Hippocampal formation (tissue), 2 donors: ENCODE measurements at places on chromosomes 2 and 18.

GRCh38 chr2:44167311-44167907 lies 1.3 kb upstream of the PPM1B start:
- no peak for DNase-seq

DNA sequence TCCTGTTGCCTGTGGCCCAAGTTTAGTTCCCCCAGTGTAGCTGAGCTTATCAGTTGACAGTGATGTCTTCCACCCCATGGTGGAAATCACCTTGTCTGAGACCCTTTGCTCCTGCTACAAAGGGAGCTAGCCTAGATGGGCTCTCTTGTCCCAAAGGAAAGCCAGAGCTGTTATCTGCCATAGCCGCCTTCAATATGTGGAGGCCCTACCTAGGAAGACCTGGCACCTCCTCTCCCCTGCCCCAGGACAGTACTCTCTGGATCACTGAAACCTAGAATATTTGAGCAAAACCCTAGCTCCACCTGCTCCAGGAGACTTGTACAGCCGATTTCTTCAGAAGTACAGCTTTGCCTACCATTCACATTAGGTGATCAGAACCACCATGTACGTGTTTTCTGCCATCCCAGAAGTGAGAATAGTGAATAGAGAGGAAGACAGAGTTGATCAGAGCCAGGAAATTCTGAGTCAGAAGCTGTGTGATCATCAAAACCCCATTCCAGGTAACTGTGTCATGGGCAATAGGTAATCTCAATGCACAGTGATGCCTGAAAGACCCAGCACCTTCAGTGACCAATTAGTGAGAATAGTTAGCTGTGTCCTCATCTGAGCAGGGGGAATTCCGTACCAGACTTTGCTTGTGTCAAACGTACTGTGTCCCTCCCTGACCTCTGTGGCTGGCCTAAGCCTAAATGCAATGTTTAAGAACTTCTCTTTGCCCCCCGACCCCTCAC lies 138.4 kb upstream of the ALPP start:
- DNase-seq, result no peak

DNA sequence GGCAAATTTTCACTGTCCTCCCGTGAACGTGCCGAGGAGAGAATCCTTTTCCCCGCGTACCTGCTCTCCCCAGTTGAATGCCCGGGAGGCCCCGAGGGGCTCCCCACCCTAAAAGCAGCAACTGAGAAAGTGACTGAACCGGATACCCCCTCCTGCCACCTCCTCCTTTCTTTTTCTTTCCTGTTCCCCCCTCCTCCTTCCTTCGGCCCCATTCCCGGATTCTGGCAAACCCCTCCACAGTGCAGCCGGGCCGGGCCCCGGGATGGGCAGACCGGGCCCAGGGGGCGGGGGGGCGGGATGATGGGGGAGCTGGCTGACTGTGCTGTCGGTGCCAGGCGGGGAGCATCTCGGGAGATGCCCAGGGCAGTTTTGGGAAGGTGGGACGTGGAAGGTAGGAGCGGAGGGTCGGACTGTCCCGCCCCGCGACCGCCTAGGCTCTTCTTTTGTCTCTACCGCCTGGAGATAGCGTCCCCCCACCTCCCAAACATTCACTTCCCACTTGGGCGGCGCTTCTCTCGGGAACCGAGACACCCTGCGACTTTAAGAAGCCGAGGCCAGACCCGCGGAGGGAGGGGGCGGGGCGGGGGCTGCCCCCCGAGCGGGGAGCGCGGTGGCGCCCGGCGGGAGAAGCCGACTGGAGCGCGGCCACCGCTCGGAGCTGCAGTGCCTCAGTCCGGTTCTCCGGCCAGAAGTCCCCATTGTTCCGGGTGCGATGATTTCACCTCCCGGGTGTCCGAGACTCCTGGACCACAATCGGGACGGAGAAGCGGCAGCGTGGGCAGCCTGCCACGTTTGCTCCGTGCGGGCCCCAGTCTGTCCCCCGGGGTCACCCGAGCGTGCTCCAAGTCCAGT lies 8.2 kb downstream of the DLX2 start:
- no peak for DNase-seq

DNA sequence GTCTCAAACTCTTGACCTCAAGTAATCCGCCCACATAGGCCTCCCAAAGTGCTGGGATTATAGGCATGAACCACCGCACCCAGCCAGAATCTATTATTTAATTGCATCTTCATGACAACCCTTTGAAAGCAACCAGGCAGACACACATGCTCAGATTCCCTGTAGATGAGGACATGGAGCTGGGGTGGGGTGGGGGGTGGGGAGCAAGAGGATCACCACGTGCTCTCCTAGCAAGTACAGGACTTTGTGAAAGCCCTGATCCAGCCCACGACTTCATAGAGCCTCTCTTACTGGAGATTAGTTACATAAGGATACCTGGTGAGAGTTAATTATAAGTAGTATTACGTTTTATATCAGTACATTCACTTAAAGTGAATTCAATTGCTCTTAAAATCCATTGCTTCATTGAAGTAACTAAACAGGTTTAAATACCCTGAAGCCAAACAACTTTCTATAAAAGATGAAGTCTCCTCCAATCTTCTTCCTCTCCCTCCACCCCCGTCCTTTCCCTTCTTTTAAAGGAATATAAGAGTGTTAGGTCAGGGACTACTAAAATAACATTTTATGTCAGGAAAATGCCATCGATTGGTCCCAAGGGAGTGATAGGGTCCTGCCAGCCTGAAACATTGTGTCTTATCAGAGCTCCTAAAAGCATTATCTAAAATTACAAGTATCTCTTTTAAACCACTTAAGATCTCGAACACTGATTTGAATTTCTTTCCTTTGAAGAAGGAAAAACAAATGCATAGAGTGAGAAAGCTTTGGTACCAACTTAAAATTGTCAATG lies 123.9 kb downstream of the EPHA4 start:
- no peak for DNase-seq

GRCh38 chr2:162677476-162677875 lies 161.1 kb downstream of the KCNH7 start:
- no peak for DNase-seq

DNA sequence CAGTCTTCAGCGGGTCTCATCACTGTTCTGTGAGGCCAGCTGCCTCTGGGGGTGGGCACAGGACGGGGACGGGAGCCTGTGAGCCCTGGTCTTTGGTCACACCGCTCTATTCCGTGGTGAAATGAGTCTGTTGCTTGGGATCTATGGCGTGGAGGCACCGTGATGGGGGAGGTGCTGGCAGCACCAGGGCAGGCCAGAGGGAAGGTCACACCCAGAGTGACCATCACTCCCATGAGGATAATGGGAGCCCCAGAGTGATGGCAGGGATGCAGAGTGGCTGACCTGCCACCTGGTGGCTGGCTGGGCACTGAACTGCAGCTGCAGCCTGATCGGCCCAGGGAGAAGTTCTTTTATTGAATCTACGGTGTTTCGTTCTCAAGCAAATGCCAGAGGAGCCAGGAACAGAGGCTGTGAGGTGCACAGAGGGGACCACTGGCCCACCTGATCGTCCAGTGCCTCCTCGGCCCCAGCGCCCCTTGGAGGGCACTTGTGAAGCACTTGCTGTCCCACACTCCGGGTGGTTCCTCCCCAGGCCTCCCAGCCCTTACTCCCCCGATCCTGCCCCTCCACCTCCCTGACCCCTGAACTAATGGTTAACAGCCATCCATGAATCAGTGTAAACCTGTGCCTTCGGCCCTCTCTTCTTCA lies 17.9 kb downstream of the KCNIP3 start:
- peak; percentile 74 for DNase-seq

- DNase-seq, result no peak
Observed at GRCh38 chr18:50937183-50937582, 30.7 kb upstream of the ELAC1 start.

- no peak for DNase-seq
Observed at GRCh38 chr18:4789506-4789905, 334.4 kb upstream of the DLGAP1 start.

- no peak for DNase-seq
Observed at GRCh38 chr2:160561551-160562295, 68.1 kb upstream of the RBMS1 start.

- no peak for DNase-seq
Observed at GRCh38 chr2:222440673-222441422, 16.5 kb downstream of the SGPP2 start.

GRCh38 chr2:31318361-31319336 lies 84.7 kb downstream of the EHD3 start:
- no peak for DNase-seq

GRCh38 chr2:157468931-157469708 lies 25.2 kb upstream of the CYTIP start:
- DNase-seq, result no peak

DNA sequence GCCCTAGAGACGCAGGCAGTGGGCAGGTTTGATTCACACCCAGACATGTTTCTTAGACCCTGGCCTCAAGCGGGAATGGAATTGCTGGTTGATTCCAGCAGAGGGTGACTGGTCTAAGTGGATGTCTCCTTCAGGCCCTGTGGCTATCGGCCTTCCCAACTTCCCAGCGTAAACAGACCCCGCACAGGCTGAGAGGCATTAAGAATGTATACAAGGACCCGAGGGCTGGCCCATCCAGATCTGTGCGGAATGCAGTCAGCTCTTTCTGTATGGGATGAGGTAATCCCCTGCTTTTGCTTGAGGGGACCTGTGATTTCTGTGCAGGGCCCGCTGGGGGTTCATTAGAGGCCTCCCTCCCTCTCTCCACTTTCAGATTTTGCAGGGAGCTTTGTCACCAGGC lies 6.5 kb downstream of the ACKR3 start:
- no peak for DNase-seq
